ENCODE measurements at places on chromosomes 11 and 22. TPM values are rescaled to one million over a fixed set of nuclear protein-coding genes. Genes with fewer than 3 reads are reported as not detected.

Gene POU2AF3
- not detected for total RNA-seq

Gene OOSP2
- not detected for total RNA-seq

Gene PKNOX2
- total RNA-seq, result not detected

Gene CDKN1C
- total RNA-seq, result 0.53 TPM

Gene FAM180B
- total RNA-seq, result not detected

Gene PLA2G3
- total RNA-seq, result not detected

Gene ROBO3
- 21.9 TPM for total RNA-seq

Gene OR51I1
- total RNA-seq, result not detected

Gene DMC1
- total RNA-seq, result 18.9 TPM

Gene DAGLA
- total RNA-seq, result 0.09 TPM

Gene CHST1
- 0.12 TPM for total RNA-seq

Gene CENPM
- 65.2 TPM for total RNA-seq

Gene SCARF2
- 0.46 TPM for total RNA-seq
